ENCODE measurements at places on chromosomes 1 and 21. TPM values are rescaled to one million over a fixed set of nuclear protein-coding genes. Genes with fewer than 3 reads are reported as not detected.
A peak's percentile ranks its signal among the peaks of the same experiment; 100 is the strongest.

Gene VAV3
- total RNA-seq: 1.7 TPM

- no peak for DNase-seq
Observed at GRCh38 chr21:25350056-25350455, 257.2 kb downstream of the MRPL39 start.

Gene USH2A
- total RNA-seq: not detected

DNA sequence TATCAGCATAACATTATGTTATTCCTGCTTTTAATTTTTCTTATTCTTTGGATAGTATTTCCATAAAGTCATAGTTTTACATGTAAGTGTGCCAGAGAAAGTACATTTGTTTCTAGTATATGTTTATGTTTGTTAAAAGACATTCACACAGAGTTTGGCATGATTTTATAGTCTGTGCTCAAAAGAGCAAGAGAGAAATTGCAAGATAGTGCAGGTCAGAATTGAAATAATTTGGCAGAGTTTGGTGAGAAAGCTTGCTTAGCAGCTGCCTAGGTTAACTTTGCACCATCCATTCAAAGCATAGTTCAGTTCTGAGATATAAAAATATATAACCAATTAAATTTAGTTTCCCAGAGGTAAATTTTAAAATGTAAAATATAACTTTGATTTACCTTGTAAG lies 17.0 kb downstream of the NEK7 start:
- no peak for DNase-seq

Gene MPC2
- 68.4 TPM for total RNA-seq

GRCh38 chr1:181159451-181160140 lies 71.1 kb downstream of the IER5 start:
- DNase-seq: peak; percentile 66

Gene BRDT
- not detected for total RNA-seq

- peak; percentile 34 for DNase-seq
Observed at GRCh38 chr21:37367703-37368540, 1.3 kb downstream of the DYRK1A start.

DNA sequence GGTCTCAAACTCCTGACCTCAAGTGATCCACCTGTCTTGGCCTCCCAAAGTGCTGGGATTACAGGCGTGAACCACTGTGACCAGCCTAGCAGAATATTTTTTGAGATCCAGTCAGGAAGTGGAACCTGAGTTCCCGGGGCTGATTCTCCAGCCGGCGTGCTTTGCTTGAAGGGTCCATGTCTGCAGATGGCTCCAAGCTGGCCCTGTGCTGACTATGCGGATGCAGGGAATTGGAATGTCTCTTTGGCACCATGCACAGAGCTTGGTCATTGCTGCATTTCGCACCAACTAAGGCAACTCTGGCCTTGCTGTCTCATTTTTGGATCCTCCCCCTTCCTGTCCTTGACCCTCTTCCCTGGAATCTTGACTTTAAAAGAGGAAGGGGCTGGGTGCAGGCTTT lies 28.1 kb downstream of the ARHGEF10L start:
- DNase-seq: no peak

Gene SPRR1A
- not detected for total RNA-seq

GRCh38 chr21:38680401-38680800 lies 125.3 kb upstream of the ETS2 start:
- DNase-seq: no peak

DNA sequence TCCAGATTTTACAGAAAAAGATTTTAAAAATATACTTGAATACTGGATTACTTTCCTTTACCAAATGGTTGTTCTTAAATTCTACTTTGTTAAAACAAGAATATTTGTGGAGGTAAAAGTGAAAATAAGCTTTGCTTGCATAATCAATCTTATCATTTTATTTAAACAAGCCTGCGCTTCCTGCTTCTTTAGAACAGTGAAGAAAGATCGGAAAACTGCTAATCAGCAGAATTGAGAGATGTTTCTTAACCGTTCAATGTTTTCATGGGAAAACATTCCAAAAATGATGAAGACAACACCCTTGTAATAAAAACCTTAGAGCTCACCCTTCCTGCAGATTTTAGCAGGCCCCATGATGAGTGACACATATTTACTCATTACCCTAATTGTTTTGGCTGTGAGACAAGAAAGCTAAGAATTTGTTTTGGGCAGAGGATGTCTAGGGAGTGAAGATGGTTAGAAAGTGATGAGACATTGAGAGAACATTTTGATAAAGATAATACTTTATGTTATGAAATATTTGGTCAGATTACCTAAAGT lies 72.6 kb downstream of the TPR start:
- no peak for DNase-seq

DNA sequence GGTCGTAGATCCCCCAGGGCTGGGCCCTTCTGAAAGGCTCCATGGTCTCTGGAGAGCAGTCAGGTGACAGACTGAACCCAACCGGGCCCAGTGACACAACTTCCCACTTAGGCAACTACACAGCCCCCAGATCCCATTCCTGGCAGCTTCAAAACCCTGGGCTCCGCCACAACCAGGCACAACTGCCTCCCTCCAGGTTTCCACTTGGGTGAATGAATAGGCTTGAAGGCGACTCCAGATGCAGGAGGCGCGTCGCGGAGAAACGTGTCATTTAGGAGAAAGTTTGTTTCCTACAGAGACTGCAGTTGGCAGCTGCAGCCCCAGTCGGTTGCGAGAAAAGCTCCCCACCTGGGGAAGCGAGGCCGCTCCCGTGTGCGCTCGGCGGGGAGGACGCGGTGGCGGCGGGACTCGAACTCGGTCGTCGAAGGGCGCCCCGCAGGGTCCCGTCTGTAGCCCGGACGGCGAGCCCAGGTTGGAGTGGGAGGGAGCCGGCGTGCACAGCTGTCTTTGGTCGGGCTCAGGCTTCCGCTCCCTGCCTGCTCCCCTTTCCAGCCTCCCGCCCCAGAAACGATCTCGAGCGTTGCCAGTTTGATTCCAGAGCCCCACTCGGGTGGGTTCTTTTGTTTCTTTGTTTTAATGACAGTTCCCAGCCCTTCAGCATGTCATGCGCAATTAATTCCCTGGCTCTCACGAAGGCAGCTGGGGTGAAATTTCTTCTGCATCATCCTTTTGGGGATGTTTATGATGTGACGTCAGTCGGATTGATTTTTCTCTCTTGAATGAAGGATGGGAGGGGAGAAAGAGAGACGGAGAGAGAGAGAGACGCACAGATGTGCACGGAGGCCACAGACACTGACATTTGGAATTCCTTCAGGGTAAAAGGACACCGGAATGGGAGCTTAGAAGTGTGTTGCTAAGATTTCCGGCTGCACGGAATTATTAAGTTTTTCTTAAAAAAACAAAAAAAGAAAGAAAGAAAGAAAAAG lies 862 bp upstream of the SGIP1 start:
- no peak for DNase-seq

Gene OXCT2
- 1.6 TPM for total RNA-seq

- no peak for DNase-seq
Observed at GRCh38 chr1:43505077-43505780, 25.5 kb upstream of the PTPRF start.

Gene C1QC
- not detected for total RNA-seq

DNA sequence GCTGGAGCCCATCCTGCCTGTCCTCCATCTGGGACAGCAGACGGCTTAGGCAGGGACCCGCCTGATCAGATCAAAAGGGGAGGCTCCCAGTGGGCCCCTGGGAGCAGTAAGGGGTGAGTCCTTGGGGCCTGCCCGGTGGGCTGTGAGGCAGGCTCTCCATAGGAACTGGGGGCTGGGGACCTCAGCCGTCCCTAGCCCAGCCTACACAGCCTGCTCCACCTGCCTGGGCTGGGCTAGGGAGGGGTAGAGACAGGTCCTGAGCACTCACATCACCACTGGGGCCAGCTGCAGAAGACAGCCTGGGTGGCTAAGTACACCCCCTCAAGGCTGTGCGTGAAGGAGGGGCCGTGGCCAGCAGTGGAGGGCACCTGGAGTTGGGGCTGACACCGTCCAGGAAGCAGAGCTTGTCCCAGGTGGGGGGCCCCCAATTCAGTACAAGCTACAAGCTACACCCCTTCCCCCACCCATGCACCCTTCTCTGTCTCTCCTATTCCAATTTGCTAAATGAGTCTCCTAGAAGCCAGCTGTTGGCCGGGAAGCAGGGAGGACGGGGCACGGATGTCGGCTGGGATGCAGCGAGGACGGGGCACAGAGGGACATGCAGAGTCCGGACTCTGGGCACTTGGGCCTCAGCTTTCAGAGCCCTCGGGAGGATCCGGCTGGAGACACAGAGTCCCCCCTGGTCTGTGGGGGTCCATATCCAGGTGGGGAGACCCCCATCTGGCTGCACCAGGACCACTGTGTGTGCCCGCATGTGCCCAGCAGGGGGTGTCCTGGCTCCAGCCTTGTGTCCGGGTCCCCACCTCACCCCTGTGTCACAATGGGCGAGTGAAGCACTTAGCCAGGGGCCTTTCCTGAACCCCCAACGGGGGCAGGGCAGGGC lies 1.7 kb downstream of the ISG15 start:
- peak; percentile 34 for DNase-seq

DNA sequence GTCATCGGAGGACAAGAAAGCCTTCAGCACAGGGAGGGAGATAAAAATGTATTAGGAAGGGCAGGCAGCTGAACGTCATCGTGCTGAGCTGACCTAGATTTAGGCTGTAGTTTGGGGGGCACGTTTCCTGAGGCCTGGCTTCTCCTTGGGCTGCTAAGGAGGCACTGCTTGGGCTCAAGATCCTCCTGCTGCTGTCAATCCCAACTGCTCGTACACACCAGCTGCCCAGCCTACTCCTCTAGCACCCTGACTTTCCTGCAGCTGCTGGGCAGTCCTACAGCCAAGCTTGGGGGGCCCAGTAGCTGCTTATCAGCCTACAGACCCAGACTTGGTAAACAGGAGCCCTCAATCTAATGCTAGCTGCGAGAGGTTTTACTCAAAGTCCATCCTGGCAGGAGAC lies 6.2 kb downstream of the TMEM35B start:
- DNase-seq: no peak

- no peak for DNase-seq
Observed at GRCh38 chr1:76426606-76427005, 352.1 kb downstream of the ST6GALNAC3 start.

DNA sequence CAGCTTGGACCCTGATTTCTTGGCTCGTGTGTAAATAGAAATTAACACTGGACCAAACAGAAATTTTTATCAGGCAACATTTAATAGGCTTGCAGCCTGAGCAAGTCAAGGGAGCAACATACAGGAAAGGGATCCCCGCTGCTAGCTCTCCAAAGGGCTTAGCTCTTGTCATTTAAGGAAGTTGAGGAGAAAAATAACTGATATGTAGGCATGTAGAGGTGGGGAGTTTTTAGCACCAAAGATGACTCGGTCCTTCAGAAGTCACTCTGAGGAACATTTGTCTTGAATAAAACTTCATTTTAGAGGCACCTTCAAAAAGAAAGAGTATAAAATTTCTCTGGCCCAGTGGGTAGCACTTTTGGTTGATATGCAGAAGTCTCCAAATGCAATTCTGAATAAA lies 27.1 kb downstream of the GBP2 start:
- DNase-seq: no peak

GRCh38 chr1:243287652-243288051 lies 31.8 kb downstream of the SDCCAG8 start:
- peak; percentile 59 for DNase-seq

DNA sequence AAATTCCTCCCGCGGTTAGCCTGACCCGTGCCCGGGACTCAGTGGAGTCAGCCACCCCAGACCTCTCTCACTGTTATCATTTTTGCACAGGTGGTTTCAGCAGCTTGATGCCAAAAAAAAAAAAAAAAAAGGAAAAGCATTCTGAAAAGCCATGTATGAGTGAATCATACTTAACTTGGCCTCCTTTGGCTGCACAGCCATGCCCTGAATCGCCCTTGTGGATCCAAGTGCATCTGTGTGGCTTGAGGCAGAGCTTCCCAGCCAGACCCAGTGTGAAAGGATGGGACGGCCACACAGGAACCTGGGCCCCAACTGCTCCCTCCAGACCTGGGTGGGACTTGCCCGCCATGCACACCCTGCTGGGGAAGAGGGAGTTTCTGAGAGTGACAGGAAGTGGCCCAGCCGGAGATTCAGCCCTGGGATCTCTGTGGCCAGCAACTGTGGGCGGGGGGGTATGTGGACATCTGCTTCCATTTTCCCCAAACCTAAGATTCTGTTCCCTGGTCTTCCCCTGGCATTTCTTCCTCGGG lies 8.6 kb downstream of the YBEY start:
- DNase-seq: peak; percentile 60

GRCh38 chr21:43884861-43885417 lies 19.9 kb downstream of the AGPAT3 start:
- no peak for DNase-seq

Gene RAB25
- 129 TPM for total RNA-seq

DNA sequence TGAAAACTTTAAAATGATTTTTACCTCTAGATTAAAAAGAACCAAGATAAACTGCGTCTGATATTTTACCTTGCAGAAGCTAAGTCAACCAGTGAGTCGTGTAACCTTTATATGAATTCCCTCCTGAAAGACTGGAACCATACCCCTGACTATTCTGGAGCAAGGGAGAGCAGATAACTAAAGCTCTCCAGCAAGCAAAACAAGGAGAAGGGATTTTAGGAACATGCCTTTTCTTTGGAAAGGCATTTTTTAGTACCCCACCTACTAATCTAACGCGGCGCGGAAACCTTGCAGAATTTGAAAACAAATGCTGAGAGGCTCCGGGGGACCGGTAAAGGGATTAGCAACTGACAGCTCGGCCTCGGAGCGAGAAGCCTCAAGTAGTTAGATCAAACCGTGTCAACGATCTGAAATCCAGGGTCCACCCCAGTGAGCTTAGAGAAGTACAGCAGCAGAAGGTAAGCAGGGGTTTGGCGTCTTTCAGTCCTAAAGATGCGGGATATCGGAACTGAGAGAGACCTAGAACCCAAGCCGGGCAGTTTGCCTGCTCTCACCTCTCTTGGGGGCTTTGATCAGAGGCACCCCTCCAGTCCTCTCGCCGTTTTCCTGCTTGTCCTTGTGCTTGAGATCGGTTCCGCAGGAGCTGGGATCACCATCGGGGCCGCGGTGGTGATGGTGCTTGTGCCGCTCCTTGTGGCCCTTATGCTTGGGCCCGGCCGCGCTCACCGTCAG lies 954 bp downstream of the RSBN1 start:
- DNase-seq: no peak

- no peak for DNase-seq
Observed at GRCh38 chr1:216807696-216808095, 84.5 kb upstream of the ESRRG start.

GRCh38 chr1:243834130-243834529 lies 15.9 kb downstream of the AKT3 start:
- DNase-seq: no peak

DNA sequence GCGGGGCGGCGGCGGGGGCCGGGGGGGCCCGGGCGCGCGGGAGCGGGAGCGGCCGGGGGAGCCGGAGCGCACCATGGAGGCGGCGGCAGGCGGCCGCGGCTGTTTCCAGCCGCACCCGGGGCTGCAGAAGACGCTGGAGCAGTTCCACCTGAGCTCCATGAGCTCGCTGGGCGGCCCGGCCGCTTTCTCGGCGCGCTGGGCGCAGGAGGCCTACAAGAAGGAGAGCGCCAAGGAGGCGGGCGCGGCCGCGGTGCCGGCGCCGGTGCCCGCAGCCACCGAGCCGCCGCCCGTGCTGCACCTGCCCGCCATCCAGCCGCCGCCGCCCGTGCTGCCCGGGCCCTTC lies 546 bp downstream of the SKI start:
- DNase-seq: no peak

DNA sequence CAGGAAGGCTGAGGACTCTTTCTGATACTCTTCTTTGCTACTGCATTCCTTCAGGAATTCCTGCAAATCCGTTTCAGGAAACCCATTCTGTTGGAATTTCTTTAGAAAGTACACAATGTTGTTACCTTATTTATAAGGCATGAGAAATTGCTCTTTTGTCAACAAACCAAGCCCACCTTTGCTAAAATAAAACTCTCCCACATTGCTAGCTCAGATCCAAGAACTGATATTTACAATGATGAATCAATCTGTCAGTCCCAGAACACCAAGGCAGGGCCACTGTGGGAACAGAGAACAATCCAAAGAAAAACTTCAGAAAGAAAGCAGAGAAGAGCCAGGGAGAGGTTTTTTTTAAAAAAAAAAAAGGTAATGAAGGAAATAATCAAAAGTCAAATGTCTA lies 36.6 kb upstream of the LPAR3 start:
- no peak for DNase-seq

Data from PC-9 (cell line).